ENCODE measurements at places on chromosomes 13 and 19. TPM values are rescaled to one million over a fixed set of nuclear protein-coding genes. Genes with fewer than 3 reads are reported as not detected.

DNA sequence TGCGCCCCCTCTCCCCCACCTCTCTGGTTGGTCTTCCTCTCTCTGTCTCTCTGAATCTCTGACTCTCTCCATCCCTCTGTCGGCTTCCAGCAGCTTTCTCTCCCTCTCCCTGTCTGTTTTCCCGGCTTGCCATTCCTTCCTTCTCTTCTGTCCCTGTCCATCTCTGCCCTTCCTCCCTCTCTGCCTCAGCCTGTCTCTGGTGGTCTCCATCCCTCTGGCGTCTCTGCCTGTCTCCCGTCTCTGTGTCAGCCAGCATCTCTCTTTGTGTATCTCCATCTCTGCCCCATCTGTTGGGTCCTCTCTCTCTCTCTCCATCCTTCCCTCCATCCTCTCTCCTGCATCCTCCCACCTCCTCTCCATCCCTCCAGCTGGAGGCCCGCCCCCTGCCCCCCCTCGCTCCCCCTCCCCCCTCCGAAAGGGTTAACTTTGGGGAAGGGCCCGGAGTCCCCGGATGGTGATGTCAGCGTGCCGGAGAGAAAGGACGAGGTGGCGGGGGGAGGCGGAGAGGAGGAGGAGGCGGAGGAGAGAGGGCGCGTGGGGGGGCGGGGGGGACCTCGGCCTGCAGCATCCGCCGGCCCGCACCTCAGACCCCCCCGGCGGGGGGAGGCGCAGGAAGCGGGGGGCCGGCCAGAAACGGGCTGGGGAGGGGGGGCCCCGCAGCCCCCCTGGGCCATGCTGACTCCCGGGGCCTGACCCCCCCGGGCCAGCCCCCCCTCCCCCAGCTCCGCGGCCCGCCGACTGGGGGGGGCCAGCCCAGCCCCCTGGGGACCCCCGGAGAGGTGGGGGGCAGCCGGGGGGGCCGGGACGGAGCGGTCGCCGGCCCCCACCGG, at the start of gene BRSK1:
TSS of gene BRSK1 (plus strand) at position 450 of the 830 bp plus-strand sequence. CDS start 446 bp downstream, outside the sequence.
- peaks cover 34% of the 10 kb centered on the region for H3K36me3 ChIP-seq
- no peak within 1 kb of the TSS for H3K27ac ChIP-seq
- DNase-seq = no peak
- peaks cover 22% of the 10 kb centered on the region for H3K4me1 ChIP-seq
- no peak within 1 kb of the TSS for H3K4me3 ChIP-seq
- peaks cover 55% of the 10 kb centered on the region for H3K27me3 ChIP-seq

- peak overlapping the region; percentile 31 for H3K27ac ChIP-seq
- H3K4me1 ChIP-seq = peaks cover 19% of the 10 kb centered on the region
- DNase-seq = no peak
- H3K4me3 ChIP-seq = no peak overlapping the region
- no peaks in the 10 kb centered on the region for H3K27me3 ChIP-seq
Measured at GRCh38 chr13:40961214-40961613, 57.9 kb downstream of the ELF1 start.

Gene SIGLECL1
- not detected for total RNA-seq

GRCh38 chr19:10516064-10516385, 1.2 kb downstream of the S1PR5 start:
- H3K27ac ChIP-seq = no peak overlapping the region
- no peaks in the 10 kb centered on the region for H3K36me3 ChIP-seq
- no peak overlapping the region for H3K4me3 ChIP-seq
- peaks cover 80% of the 10 kb centered on the region for H3K27me3 ChIP-seq
- DNase-seq = no peak

- no peak overlapping the region for H3K27ac ChIP-seq
- no peaks in the 10 kb centered on the region for H3K4me1 ChIP-seq
- no peaks in the 10 kb centered on the region for H3K36me3 ChIP-seq
- no peak for DNase-seq
- peaks cover 2% of the 10 kb centered on the region for H3K27me3 ChIP-seq
- H3K4me3 ChIP-seq = no peak overlapping the region
Measured at GRCh38 chr13:39526499-39526898, 76.5 kb downstream of the LHFPL6 start.

Gene PGLYRP1
- not detected for total RNA-seq

GRCh38 chr19:35986664-35987570, 8.1 kb upstream of the SDHAF1 start:
- peaks cover 83% of the 10 kb centered on the region for H3K27me3 ChIP-seq
- H3K36me3 ChIP-seq = peaks cover 5% of the 10 kb centered on the region
- DNase-seq = peak; percentile 49
- no peaks in the 10 kb centered on the region for H3K4me1 ChIP-seq

DNA sequence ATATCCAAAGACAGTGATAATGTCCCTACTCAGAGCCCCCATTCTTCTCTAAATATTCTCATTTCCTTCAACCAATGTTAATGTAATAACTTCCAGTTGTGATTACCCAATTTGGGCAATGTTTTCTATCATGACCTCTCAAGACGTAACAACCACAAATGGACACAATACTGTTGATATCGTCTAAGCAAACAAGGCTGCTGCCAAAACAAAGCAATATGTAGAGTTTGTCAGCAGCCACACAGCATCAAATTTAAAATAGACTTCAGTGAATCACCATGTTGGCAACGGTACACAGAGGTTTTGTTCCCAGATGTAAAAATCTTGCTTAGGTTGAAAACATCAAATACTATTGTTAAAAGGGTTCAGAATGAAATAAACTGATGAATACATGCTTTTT, 205.1 kb downstream of the DACH1 start:
- H3K36me3 ChIP-seq = no peaks in the 10 kb centered on the region
- DNase-seq = no peak
- H3K4me1 ChIP-seq = no peaks in the 10 kb centered on the region
- H3K4me3 ChIP-seq = no peak overlapping the region
- no peak overlapping the region for H3K27ac ChIP-seq

- no peak overlapping the region for H3K4me3 ChIP-seq
- H3K4me1 ChIP-seq = no peaks in the 10 kb centered on the region
- H3K27ac ChIP-seq = no peak overlapping the region
Measured at GRCh38 chr19:51375504-51376221, 3.2 kb upstream of the NKG7 start.

DNA sequence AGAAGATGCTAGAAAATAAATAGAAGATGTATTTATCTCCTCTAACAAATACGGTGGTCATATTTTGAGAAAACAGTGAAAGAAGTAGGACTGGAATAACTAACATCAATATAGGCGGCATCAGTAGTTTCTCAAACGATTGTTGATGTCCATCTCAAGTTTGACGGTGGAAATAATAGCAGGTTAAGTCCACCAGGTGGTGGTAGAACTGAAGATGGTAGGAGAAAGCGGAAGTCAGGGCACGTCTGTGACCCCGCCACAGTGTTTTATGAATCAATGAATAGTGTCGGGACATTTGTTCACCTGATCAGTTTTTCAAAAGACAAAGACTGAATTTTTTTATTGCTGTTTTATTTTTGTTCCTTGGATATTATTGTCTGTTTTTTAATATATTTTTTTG, 706.4 kb upstream of the SLC10A2 start:
- no peak overlapping the region for H3K27ac ChIP-seq
- no peaks in the 10 kb centered on the region for H3K27me3 ChIP-seq
- H3K36me3 ChIP-seq = no peaks in the 10 kb centered on the region
- no peaks in the 10 kb centered on the region for H3K4me1 ChIP-seq

DNA sequence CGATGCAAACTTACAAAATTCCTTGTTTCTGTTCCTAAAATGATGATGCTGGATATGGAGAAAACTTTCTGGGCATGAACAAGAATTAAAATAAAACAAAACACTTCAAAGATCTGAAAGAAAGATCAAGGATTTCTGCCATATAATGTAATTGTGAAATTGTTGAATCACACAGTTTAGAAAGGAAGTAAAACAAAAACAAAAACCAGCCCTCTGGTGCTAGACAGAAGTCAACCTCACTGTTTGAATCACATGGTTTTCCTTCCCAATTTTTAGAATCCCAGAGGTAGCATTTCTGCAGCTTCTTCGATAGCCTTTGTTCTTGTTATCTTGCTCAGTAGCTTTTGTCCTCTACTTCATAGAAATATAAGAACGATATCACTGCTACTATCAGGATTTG, 118.2 kb upstream of the ARGLU1 start:
- no peaks in the 10 kb centered on the region for H3K36me3 ChIP-seq

- no peak for DNase-seq
- no peaks in the 10 kb centered on the region for H3K27me3 ChIP-seq
- H3K4me3 ChIP-seq = no peak overlapping the region
- no peak overlapping the region for H3K27ac ChIP-seq
- H3K4me1 ChIP-seq = no peaks in the 10 kb centered on the region
Measured at GRCh38 chr13:70720386-70720785, 612.1 kb upstream of the KLHL1 start.

DNA sequence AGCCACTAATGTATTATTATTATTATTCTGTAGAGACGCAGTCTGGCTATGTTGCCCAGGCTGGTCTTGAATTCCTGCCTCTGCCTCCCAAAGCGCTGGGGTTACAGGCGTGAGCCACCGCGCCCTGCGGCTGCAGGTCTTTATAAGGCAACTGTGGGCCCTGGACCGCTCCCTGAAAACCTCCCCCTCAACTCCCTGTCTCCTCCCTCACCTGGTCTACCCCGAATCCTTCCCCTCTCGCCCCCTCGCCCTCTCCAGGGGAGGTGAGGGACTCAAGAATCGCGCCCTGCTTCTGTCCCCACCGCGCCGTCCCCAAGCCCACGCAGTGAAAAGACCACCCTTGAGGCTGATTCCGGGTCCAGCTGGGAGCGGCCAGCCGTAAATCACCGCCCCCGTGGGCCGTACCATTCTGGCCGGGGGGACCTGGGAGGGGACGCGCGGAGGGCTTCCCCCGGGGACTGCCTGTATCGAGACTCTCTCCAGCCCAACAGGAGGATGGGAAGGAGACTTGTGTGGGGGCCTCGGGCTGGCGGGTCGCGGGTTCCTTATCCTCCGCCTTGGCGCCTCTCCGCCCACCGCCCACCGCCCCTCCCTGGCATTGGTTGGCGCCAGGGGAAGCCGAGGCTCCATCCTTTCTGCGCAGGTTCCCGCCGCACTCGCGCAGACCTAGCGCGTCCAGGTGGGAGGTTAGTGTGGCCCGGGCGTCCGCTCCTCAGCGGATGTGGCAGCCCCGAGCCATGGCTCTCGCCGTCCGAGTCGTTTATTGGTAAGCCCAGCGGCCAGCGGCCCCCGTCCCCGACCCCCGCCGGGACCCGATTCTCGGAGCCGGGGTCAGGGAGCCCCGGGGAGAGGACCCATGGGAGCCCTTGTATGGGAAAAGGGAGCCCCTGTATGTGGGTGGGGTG, at the start of gene SELENOW:
TSS of gene SELENOW (plus strand) at position 655 of the 905 bp plus-strand sequence. CDS start at position 738, 83 bp downstream.
- peak; percentile 90 for DNase-seq
- H3K27ac ChIP-seq = peak within 1 kb of the TSS; percentile 99
- H3K27me3 ChIP-seq = no peaks in the 10 kb centered on the region
- peaks cover 47% of the 10 kb centered on the region for H3K4me1 ChIP-seq
- H3K4me3 ChIP-seq = peak within 1 kb of the TSS; percentile 99

DNA sequence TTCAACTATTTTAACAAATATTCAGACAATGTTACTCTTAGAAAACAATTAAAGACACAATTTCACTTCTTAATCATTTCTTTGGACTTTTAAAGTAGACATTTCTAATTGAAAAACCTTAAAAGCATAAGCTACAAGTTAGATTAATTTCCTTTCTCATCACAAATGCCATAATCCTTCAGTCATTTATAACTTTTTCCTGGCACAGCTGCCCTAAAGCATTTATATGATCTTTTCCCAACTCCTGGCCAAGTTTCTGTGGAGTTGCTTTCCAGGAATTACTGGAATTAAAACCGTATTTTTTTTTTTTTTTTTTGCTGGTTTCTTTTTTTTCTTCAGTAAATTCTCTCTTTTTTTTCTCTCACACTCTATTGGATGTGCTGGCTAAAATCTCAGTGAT, 615.9 kb downstream of the TBC1D4 start:
- H3K27ac ChIP-seq = no peak overlapping the region
- H3K36me3 ChIP-seq = no peaks in the 10 kb centered on the region
- no peak overlapping the region for H3K4me3 ChIP-seq
- H3K27me3 ChIP-seq = no peaks in the 10 kb centered on the region
- no peak for DNase-seq
- no peaks in the 10 kb centered on the region for H3K4me1 ChIP-seq

Gene WDR87
- total RNA-seq = not detected

DNA sequence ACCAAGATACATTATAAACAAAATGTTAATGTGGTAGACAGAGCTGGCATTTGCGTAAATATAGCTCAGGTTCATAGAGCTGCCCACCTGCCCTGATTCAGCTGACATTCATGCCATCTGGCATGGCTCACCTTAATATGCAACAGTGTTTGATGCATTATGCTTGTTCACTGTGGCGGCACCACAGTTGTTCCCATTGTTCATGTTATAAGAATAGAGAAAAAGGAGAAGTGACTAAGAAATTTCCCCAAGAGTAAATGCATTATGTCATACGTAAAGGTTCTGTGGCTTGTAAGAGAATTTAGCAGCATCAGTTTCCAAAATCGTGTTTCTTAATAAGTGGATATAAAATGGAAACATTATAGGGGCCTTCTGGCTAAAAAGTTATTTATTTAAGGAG, 4.5 kb downstream of the CCNA1 start:
- no peak overlapping the region for H3K4me3 ChIP-seq
- H3K27me3 ChIP-seq = no peaks in the 10 kb centered on the region
- H3K27ac ChIP-seq = no peak overlapping the region
- H3K36me3 ChIP-seq = no peaks in the 10 kb centered on the region
- no peak for DNase-seq
- no peaks in the 10 kb centered on the region for H3K4me1 ChIP-seq

DNA sequence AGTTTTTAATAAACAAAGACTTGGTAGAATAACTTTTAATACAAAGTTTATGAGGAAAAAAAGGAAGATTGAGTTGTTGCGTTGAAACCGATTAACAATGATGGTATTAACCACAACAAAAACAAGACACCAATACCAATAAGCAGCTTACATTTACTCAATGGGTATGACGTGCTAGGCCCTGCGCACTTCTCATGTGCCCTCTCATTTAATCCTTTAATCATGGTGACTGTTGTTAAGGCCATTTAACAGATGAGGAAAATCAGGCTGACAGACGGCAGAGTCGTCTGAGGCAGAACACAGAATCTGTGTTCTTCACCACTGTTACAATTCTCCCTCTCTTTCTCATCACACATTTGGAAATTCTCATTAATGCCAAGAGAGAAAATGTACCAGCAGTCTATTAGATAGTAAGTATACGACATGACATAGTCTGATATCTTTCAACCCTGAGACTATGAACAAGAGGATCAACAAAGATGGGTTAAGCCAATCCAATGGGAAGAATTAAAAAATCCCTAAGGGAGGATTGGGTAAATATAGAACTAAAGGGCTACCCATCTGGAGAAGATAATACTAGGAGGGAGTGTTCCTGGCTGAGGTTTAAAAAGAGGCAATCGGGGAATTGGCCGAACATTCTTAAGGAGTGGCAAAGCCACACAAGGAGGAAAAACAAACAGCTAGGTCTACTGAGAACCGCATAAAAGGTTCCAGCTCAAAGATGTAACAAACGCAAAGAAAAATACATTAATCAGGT, 54.0 kb downstream of the DOCK9 start:
- H3K4me3 ChIP-seq = no peak overlapping the region
- H3K27me3 ChIP-seq = no peaks in the 10 kb centered on the region
- no peak overlapping the region for H3K27ac ChIP-seq

Gene CRTC1
- total RNA-seq = 9.4 TPM

GRCh38 chr13:85785205-85785604, 14.0 kb downstream of the SLITRK6 start:
- DNase-seq = no peak
- H3K27me3 ChIP-seq = no peaks in the 10 kb centered on the region
- no peaks in the 10 kb centered on the region for H3K4me1 ChIP-seq
- H3K36me3 ChIP-seq = no peaks in the 10 kb centered on the region

Gene AXL
- total RNA-seq = 118 TPM

- no peak for DNase-seq
- no peaks in the 10 kb centered on the region for H3K27me3 ChIP-seq
- no peak overlapping the region for H3K4me3 ChIP-seq
- no peak overlapping the region for H3K27ac ChIP-seq
Measured at GRCh38 chr19:55136399-55137102, 12.5 kb downstream of the TNNT1 start.

Gene PSG7
- total RNA-seq = not detected

All from Calu3 (cell line).